ENCODE measurements at places on chromosomes 3 and 15.

GRCh38 chr15:65318870-65319356 is 14.4 kb downstream of the RNU5B-1 start:
- DNase-seq, result no peak

GRCh38 chr15:56098195-56098863 is 104.9 kb upstream of the NEDD4 start:
- no peak for DNase-seq

- DNase-seq, result no peak
Observed at GRCh38 chr15:53721334-53722087, 38.0 kb downstream of the WDR72 start.

DNA sequence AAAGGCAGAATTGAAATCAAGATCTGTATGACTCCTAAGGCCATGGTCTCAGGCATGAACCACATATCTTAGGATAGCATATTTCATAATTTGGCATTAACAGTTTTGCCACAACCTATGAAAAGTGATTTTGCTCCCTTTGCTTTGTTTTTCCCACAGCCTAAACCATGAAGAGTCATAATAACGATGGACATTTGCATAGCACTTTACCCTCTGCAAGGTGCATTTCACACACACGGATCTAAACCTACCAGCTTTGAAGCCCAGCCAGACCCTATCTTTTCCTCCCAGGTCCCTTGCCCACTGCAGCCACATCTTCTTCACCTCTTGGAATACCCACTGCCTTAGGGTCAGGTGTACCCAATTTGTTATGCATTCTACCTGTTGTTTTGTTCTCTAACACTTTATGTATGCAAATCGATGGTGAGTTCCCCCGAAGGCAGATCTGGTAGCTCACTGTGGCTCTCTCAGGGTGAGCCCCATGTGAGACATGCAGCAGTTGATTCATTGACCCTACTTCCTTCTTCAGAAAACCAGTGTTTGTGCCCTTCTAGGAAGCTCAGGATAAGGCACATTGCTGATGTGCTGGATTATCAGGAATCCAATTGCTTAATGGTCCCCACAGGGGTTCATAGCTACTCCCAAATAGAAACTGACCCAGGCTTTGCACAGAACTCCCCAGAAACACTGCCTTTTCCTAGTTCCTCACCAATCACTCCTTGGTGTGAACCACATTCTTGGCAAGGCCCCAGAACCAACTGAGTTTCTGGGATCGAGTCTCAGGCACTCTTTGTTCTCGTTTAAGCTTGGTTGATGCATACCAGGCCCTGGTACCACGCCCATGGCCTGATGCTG is 8.7 kb downstream of the ARHGAP31 start:
- DNase-seq, result no peak

DNA sequence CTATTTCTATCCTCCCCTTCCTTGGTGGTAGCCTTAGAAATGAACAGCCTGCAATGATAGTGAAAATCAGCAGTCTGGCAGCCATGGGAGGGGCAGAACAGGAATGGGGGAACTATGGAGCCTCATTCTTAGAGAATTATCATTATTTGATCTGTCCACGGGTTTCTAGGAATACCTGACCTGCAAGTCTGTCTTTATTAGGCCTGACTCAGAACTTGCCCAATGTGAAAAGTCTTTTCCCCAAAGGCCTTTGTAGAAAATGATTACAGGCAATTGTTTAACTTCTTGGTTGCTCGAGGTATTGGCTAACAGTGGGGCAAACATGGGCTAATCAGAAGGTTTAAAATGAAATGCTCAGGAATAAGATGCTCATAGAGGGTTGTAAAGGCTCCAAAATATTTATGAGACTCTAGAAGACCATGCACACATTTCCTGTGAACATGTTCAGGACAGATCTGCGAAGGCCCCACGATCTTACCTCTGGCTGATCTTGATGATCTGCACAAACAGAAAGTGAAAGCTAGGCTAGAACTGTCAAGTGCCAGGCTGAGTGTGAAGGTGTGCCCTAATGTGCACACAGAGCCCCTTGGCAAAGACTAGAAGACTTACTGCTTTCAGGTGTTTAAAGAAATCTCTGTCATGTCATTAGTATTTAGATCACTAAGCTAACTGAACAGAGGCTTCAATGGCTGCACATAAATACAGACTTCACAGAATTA is 39.6 kb upstream of the LAMP3 start:
- no peak for DNase-seq

- DNase-seq, result no peak
Observed at GRCh38 chr3:15427981-15428380, 583 bp downstream of the EAF1 start.

GRCh38 chr3:171113716-171114115 is 87.2 kb upstream of the SLC2A2 start:
- no peak for DNase-seq

All from SK-N-MC (cell line).